Urinary bladder (tissue), 4 donors: ENCODE measurements at places on chromosomes 4 and X.

DNA sequence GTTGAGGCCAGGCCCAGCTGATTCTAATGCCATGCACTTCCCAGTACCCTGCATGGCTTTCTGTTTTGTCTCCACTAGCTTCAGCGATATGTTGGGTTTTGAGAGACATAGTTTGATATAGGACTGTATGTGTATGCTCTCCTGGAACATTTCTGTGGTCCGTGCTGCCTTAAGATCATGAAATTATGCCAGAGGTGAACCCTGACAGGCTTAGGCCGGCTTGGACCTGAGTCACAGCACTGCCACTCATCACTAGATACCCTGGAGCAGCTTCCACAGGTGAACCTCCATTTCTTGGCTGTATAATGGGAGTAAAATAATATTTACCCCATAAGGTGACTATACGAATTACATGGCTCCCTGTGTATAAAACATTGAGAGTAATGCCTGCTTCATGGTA is 6.4 kb downstream of the SGMS2 start:
- DNase-seq = no peak

DNA sequence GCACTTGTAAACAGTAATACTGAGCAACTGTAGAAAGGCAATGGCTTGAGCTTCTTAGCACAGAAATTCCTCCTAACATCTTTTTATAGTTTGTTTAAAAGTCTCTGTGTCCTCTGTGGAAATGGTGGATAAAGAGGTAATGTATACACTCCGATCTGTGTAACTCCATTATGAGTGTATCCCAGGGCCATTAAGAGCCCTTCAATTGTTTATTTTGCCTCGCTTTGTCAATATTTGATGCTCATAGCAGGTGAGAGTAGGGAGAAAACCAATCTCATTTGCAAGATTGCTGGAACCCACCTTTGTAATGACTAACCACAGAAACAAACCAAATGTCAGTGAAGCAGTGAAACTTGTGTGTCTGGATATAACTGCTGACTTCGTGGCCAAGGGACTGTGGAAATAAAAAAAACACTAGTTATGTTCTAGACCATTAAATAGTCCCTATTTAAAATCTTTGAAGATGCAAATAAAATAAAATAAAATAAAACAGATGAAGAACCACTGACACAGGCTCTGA is 598.2 kb upstream of the BOD1L1 start:
- DNase-seq = no peak

DNA sequence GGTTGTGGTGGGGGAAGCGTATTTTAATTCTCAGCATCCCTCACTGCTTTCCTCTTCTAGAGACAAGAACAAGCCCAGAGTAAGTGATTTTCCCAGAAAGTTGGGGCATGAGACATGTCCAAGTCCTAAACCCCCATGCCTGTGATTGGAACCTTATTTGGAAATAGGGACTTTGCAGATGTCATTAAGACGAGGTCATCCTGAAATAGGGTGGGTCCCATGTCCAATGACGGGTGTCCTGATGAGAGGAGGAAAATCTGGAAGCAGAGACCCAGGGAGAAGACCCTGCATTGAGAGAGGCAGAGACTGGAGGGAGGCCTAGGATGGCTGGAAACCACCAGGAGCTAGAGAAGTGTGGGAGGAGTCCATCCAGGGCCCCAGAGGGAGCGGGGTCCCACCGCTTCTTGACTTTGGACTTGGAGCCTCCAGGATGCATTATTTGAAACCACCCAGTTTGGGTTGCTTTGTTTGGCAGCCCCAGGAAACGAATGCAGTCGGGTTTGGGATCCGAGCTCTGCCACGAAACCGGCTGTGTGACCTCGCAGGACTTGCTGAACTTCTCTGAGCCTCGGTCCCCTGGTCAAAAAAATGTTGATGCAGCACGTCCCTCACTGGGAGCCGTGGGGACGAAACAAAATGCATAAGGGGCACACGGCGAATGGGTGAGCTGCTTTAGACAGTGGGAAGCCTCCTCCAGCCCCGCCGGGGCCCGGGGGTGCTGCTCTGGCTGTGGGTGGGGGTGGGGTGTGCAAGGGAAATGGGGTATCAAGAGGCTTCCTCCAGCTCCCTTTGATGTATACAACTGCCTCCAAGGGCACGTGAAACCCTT is 113.9 kb downstream of the CPZ start:
- no peak for DNase-seq

DNA sequence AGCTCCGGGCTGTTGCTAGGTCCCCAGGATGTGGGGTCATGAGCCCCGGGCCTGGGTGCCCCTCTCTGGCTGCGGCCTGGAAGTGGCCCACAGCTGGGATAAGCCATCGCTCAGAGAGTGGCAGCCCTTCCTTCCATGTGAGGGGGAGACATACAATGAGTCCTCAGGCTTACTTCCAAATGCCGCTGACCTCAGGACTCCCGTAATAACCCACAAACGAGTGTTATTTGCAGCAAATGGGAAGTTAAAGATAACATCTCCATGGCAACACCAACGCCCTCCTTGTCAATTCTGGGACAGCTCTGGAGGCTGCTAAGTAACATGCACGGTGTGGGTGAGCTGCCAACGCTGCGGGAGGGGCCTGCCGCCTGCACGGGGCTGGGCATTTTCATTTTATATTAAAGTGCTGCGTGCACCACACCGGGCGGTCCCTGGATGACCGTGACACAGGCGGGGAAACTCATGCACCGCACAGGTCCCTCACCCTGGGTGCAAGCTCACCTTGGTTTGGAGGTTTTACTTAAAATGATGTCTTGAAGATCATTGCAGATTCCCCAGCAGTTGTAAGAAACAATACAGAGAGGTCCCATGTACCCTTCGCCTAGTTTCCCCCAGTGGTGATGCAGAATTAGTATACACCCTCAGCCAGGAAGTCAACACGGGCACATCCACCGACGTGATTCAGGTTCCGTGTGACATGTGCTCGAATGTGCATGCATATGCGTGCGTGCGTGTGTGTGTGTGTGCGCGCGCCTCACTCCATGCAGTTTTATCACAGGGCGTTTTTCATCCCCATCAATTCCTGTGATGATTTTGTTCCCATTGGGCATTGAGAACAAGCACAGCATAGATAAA is 79.4 kb downstream of the ABLIM2 start:
- no peak for DNase-seq
